ENCODE measurements at places on chromosomes 1 and 21. TPM values are rescaled to one million over a fixed set of nuclear protein-coding genes. Genes with fewer than 3 reads are reported as not detected.

DNA sequence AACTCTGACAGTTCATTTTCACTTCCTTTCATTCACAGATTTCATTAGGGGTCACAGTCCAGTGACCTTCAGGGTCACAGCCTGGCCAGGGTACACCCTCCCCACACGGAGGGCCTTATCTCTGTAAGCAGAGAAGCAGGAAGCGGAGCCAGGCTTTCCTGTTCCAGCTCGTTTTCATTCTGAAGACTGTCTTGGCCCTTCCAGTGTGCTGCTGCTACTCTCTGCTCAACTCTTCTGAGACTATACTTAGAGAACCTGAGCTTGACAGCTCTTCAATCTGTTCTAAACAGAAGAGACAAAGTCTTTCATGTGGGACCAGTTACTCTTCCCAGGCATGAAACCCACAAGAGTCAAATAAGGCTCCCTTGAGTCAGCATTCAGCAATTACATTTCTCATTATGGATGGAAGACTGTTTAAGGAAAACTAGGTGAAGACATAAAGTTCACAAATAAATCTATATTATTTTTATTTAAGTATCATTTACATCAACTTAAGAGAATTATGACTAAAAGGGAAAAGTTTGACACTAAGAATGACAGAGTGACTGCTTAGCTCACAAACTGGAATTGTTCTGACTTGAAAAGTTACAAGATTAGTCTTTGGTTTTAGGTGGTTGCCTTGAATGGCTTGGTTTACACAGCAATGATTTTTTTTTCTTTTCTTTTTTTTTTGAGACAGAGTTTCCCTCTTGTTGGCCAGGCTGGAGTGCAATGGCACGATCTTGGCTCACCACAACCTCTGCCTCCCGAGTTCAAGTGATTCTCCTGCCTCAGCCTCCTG is 4.8 kb upstream of the TDRD10 start:
- peak; percentile 63 for DNase-seq
- H3K36me3 ChIP-seq, result no peaks in the 10 kb centered on the region
- H3K4me1 ChIP-seq, result peaks cover 54% of the 10 kb centered on the region
- H3K27ac ChIP-seq, result peak overlapping the region; percentile 55
- H3K4me3 ChIP-seq, result no peak overlapping the region
- H3K27me3 ChIP-seq, result no peaks in the 10 kb centered on the region

- no peak overlapping the region for H3K4me3 ChIP-seq
- no peaks in the 10 kb centered on the region for H3K36me3 ChIP-seq
- H3K27me3 ChIP-seq, result no peaks in the 10 kb centered on the region
- peaks cover 12% of the 10 kb centered on the region for H3K4me1 ChIP-seq
Measured at GRCh38 chr1:179812501-179813292, 64.9 kb downstream of the TOR1AIP2 start.

- peaks cover 31% of the 10 kb centered on the region for H3K4me1 ChIP-seq
- DNase-seq, result no peak
- H3K27ac ChIP-seq, result no peak overlapping the region
- H3K27me3 ChIP-seq, result no peaks in the 10 kb centered on the region
- H3K4me3 ChIP-seq, result no peak overlapping the region
Measured at GRCh38 chr1:2523191-2523890, 3.1 kb downstream of the PANK4 start.

POU3F1 gene
- 3.8 TPM for total RNA-seq

- DNase-seq, result no peak
- H3K4me1 ChIP-seq, result no peaks in the 10 kb centered on the region
- H3K27ac ChIP-seq, result no peak overlapping the region
- H3K36me3 ChIP-seq, result no peaks in the 10 kb centered on the region
- no peak overlapping the region for H3K4me3 ChIP-seq
- no peaks in the 10 kb centered on the region for H3K27me3 ChIP-seq
Measured at GRCh38 chr1:238186887-238187574, 296.3 kb upstream of the ZP4 start.

GRCh38 chr1:26278724-26279455 is 996 bp upstream of the SH3BGRL3 start:
- peak overlapping the region; percentile 81 for H3K27ac ChIP-seq
- no peaks in the 10 kb centered on the region for H3K27me3 ChIP-seq
- peak; percentile 37 for DNase-seq
- H3K4me3 ChIP-seq, result peak overlapping the region; percentile 75
- peaks cover 77% of the 10 kb centered on the region for H3K4me1 ChIP-seq
